ENCODE measurements at places on chromosomes 16 and 17.

DNA sequence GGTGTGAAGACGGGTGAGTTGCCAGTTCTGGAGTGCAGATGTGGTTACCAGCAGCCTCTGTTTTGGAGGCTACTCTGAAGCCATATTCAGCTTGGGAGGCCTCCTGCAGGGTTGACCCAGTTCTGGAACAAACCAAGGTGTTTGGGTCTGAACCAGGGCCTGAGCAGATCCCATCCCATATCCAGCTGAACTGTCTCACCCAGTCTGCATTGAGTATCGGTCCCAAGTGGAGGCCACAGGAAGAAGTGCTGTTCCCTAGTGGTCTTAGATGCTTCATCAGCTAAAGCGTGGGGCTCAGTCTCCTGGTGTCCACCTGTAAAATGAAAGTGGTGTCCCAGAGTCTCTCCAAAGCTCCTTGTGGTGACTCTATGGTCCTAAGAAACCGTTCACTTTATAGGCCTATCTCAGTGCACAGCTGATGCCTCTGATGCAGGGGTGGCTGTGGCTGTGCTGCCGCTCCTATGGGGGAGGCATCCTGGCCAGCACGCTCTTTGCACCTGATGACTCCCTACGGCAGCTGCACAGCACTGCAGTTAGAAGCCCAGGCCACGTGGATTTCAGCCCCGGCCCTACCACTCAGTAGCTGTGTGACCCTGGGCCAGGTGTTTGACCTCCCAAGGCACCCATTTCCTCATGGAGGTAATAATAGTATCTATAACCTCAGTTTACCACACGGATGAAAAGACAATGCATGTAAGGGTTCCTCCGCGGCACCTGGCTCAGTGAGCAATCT lies 21.0 kb downstream of the CBX4 start:
- no peak overlapping the region for H3K27ac ChIP-seq
- H3K4me3 ChIP-seq, result no peak overlapping the region
- H3K36me3 ChIP-seq, result no peaks in the 10 kb centered on the region
- peaks cover 33% of the 10 kb centered on the region for H3K27me3 ChIP-seq
- peaks cover 17% of the 10 kb centered on the region for H3K4me1 ChIP-seq

DNA sequence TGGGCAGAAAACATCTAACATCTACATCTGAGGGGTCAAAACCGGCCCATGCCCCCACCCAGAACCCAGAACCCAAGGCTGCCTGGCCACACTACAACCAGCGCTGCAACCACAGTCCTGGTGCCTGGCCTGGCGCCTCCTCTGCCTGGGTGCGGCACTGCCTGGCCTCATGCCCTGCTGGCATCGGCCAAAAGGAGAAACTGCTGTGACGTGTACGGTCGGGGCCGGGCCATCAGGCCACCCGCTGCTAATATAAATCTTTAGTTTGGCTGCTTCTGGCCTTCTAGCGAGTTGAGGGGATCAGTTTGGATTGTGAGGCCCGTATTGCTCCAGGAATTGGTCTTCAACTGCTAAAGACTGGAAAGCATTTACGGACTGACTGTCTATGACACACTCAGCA lies 22.8 kb downstream of the TMEM204 start:
- H3K4me3 ChIP-seq, result no peak overlapping the region
- H3K27ac ChIP-seq, result peak overlapping the region; percentile 80
- H3K27me3 ChIP-seq, result no peaks in the 10 kb centered on the region
- peaks cover 89% of the 10 kb centered on the region for H3K36me3 ChIP-seq
- H3K4me1 ChIP-seq, result no peaks in the 10 kb centered on the region

DNA sequence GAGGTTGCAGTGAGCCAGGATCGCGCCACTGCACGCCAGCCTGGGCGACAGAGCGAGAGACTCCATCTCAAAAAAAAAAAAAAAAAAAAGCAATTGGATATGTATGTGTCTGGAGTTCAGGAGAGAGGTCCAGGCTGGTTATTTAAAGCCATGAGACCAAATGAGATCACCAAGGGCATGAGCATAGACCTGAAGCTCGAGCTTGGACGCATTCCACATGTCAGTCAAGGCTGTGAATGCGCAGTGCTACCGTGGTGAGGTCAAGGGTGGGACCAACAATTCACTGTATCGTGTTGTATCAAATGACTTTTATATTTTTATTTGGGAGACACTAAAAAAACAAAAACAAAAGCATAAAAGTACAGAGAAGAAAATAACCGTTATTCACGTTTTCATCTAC lies 29.1 kb upstream of the SPNS2 start:
- H3K36me3 ChIP-seq, result no peaks in the 10 kb centered on the region
- no peak overlapping the region for H3K4me3 ChIP-seq
- H3K27me3 ChIP-seq, result no peaks in the 10 kb centered on the region
- H3K27ac ChIP-seq, result no peak overlapping the region
- no peak for DNase-seq

- H3K27ac ChIP-seq, result no peak overlapping the region
- H3K4me1 ChIP-seq, result no peaks in the 10 kb centered on the region
- DNase-seq, result no peak
- H3K4me3 ChIP-seq, result no peak overlapping the region
- H3K27me3 ChIP-seq, result no peaks in the 10 kb centered on the region
Measured at GRCh38 chr17:59469786-59470485, 95.5 kb upstream of the DHX40 start.

DNA sequence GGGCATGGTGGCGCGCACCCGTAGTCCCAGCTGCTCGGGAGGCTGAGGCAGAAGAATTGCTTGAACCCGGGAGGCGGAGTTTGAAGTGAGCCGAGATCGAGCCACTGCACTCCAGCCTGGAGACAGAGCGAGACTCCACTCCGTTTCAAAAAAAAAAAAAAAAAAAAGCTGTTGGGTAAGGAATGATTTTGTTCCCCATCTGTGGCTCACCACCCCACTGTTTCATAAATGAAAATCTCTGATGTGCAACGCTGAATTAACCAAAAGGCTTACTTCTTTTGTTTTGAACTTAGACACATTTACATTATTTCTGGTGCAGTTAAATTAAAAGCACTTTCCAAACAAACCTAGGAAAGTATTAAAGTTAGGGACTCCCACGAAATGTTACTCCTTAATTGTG lies 1.2 kb upstream of the METTL9 start:
- H3K27ac ChIP-seq, result no peak overlapping the region
- no peak for DNase-seq
- peaks cover 11% of the 10 kb centered on the region for H3K4me1 ChIP-seq
- H3K4me3 ChIP-seq, result peak overlapping the region; percentile 89
- no peaks in the 10 kb centered on the region for H3K36me3 ChIP-seq

GRCh38 chr16:64982581-64982980 lies 139.3 kb downstream of the CDH11 start:
- no peaks in the 10 kb centered on the region for H3K27me3 ChIP-seq
- peaks cover 6% of the 10 kb centered on the region for H3K4me1 ChIP-seq
- DNase-seq, result no peak
- H3K36me3 ChIP-seq, result peaks cover 14% of the 10 kb centered on the region
- H3K27ac ChIP-seq, result no peak overlapping the region

DNA sequence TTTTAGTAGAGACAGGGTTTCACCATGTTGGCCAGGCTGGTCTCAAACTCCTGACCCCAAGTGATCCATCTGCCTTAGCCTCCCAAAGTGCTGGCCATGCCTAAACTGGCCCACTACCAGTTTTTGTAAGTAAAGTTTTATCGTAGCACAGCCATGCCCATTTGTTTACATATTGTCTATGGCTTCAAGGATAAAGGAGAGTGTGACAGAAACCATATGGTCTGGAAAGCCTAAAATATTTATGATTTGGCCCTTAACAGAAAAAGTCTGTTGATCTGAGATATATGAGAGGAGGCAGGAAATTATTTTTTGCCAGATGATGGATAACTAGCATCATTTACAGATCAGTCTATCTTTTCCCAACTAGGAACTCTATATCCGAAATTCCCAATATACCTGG lies 4.5 kb downstream of the AKAP10 start:
- H3K4me1 ChIP-seq, result peaks cover 12% of the 10 kb centered on the region
- no peak for DNase-seq
- no peak overlapping the region for H3K4me3 ChIP-seq
- H3K27me3 ChIP-seq, result no peaks in the 10 kb centered on the region
- H3K36me3 ChIP-seq, result peaks cover 2% of the 10 kb centered on the region

GRCh38 chr17:42429726-42430447 lies 6.8 kb upstream of the CAVIN1 start:
- H3K4me3 ChIP-seq, result no peak overlapping the region
- DNase-seq, result no peak
- no peak overlapping the region for H3K27ac ChIP-seq
- H3K4me1 ChIP-seq, result peaks cover 7% of the 10 kb centered on the region
- no peaks in the 10 kb centered on the region for H3K36me3 ChIP-seq

GRCh38 chr16:84643180-84643583 lies 5.1 kb upstream of the KLHL36 start:
- H3K27ac ChIP-seq, result no peak overlapping the region
- DNase-seq, result no peak
- no peak overlapping the region for H3K4me3 ChIP-seq
- H3K4me1 ChIP-seq, result peaks cover 19% of the 10 kb centered on the region
- no peaks in the 10 kb centered on the region for H3K36me3 ChIP-seq

DNA sequence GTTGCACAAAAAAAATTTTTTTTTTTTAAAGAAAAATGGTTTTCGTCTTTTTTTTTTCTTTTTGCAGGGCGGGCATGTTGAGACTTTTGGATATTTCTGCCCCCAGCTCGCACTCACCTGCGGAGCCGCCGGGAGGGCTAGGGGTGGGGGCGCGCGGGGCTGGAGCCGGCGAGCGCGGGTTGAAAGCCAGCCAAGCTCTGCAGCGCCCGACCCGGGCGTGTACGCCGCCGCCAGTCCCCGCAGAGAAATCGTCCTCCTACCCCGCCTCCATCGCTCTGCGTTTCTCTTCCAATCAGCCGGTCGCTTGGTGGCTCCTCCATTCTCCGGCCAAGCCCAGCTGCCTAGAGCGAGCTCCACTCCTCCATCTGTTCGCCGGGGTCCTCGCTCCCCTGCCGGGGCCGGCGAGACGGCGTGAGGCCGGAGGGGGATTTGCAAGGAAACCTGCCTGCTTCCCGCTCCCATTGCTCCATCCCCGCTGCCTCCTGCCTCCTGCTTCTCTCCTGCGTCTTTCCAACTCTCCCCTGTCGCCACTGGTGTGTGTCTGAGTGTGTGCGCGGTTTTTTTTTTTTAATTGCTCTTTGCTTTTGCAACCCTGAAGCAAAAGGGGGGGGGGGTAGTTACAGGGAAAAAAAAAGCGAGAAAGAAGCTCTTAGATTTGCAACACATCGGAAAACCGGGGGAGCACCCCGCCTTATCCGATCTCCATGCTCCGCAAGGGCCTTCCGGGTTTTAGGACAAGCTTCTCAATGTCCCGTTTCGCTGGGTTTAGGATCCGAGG lies 1.8 kb upstream of the UBTF start:
- no peaks in the 10 kb centered on the region for H3K27me3 ChIP-seq
- peak overlapping the region; percentile 96 for H3K27ac ChIP-seq
- H3K4me1 ChIP-seq, result peaks cover 42% of the 10 kb centered on the region
- peak overlapping the region; percentile 81 for H3K4me3 ChIP-seq
- peaks cover 20% of the 10 kb centered on the region for H3K36me3 ChIP-seq

- no peak for DNase-seq
- H3K27me3 ChIP-seq, result no peaks in the 10 kb centered on the region
- H3K27ac ChIP-seq, result no peak overlapping the region
- H3K36me3 ChIP-seq, result peaks cover 49% of the 10 kb centered on the region
- no peak overlapping the region for H3K4me3 ChIP-seq
- H3K4me1 ChIP-seq, result peaks cover 65% of the 10 kb centered on the region
Measured at GRCh38 chr16:88927010-88927409, 50.0 kb downstream of the CBFA2T3 start.

DNA sequence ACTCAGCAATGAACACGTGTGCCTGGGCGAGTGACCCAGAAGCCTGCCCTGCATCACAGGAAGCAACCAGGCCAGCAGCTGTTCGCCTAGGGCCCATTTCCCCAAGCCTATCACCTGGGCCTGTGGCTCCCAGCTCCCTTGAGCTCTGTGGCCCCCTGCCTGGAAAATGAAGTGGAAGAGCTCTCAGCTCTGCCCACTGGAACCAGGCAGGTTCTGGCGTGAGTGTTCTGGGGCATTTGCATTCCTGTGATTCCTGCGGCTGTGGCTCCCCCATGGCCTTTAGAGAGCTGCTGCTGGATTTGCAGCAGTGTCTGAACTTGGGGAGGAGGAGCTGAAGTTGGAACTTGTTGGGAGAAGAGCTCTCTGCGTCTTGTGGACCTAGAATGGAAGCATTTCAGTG lies 22.8 kb downstream of the PGS1 start:
- H3K27ac ChIP-seq, result no peak overlapping the region
- no peaks in the 10 kb centered on the region for H3K27me3 ChIP-seq
- peaks cover 98% of the 10 kb centered on the region for H3K36me3 ChIP-seq
- no peak for DNase-seq

DNA sequence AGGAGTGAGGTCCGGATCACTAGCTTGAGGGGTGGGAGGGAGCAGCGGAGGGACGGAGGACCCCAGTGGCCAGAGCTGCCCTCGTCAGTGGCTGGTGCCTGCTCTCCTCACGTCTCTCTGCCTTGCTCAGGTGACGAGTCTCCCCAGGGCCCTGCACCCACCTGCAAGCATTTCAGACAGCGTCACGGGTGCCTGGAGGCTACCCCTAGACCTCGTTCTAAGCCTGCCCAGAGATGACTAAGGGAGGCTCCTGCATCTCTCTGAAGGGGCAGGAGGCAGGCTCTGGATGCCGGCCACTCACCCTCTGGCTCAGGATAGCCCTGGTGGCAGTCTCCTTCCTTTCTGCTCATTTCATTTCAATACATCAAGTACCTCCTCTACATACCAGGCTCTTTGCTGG lies 68.8 kb downstream of the MRC2 start:
- H3K4me3 ChIP-seq, result no peak overlapping the region
- H3K27ac ChIP-seq, result no peak overlapping the region
- H3K4me1 ChIP-seq, result peaks cover 34% of the 10 kb centered on the region
- peaks cover 16% of the 10 kb centered on the region for H3K36me3 ChIP-seq
- no peaks in the 10 kb centered on the region for H3K27me3 ChIP-seq

DNA sequence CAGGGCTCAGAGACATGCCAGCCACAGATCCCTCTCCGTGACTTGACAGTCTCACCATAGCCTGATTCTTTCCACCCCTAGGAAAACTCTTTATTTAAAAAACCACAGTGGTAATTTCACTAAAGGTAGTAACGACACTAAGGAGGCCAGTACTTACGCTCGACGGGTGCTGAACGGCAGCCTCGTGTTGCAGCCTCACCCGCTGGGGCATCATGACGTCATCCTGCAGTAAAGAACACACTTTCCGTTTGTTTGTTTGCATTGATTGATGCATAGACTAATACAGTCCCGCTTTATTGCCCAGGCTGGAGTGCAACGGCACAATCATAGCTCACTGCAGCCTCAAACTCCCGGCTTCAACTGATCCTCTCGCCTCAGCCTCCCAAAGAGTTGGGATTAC lies 65.1 kb upstream of the METRNL start:
- no peak overlapping the region for H3K4me3 ChIP-seq
- DNase-seq, result no peak
- H3K27me3 ChIP-seq, result no peaks in the 10 kb centered on the region
- peaks cover 12% of the 10 kb centered on the region for H3K4me1 ChIP-seq
- H3K27ac ChIP-seq, result no peak overlapping the region
- peaks cover 26% of the 10 kb centered on the region for H3K36me3 ChIP-seq

DNA sequence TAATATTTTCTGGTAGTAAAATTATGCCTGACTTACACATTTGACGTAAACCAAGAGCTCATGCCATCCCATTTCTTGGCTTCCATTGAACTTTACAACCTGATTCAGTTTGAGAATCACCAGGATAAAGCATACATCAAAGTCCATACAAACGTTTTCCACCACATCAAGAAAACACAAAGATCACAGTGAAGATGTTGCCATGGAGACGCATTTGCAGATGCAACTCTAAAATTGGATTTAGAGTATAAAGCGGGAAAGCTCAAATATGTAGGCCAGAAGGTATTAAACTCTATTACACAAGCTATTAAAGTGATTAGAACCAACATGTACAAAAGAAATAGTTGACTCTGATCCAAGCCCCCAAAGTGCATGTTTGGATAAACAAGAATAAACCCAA lies 10.4 kb downstream of the C16orf46 start:
- no peak overlapping the region for H3K27ac ChIP-seq
- peak; percentile 69 for DNase-seq
- no peaks in the 10 kb centered on the region for H3K4me1 ChIP-seq
- no peaks in the 10 kb centered on the region for H3K27me3 ChIP-seq
- H3K4me3 ChIP-seq, result no peak overlapping the region
- peaks cover 2% of the 10 kb centered on the region for H3K36me3 ChIP-seq

All from spinal cord (tissue), 10 donors.